Kidney (tissue), 22 donors: ENCODE measurements at places on chromosomes 3 and 15.

DNA sequence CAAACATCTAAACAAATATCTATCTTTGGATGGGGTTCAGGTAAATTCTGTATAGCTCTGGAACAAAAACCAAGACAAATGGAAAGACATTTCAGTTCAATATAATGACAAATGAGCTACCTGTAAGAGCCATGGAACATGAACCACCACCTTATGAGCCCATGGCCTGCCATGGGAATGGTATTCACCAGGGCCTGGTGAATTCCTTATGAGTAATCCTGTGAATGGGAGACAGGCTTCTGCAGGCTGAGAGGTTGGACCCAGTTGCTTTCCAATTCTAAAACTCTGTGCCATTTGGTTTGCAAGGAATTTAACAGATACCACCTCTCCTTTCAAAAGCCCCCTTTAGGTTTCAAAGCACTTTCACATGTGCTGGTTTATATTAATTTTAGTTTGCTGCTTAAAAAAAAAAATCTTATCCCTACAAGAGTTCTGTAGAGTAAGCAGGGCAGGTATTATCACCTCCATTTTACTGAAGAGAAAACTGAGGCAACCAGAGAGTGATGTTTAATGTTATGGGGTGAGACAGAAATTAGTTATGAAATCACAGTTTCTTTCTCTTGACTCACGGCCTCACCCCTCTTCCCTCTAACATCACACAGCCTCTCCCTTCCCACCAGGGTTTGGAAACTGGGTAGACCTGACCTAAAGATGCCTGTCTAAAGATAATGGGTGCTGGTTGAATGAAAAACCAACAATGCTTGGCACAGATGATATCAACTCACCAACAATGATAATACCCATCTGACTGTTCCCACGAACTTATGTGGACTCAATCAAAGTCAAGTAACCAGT, 397.6 kb upstream of the WNT5A start:
- no peak for DNase-seq

- DNase-seq: no peak
Measured at GRCh38 chr15:98003996-98004395, 43.5 kb downstream of the ARRDC4 start.

DNA sequence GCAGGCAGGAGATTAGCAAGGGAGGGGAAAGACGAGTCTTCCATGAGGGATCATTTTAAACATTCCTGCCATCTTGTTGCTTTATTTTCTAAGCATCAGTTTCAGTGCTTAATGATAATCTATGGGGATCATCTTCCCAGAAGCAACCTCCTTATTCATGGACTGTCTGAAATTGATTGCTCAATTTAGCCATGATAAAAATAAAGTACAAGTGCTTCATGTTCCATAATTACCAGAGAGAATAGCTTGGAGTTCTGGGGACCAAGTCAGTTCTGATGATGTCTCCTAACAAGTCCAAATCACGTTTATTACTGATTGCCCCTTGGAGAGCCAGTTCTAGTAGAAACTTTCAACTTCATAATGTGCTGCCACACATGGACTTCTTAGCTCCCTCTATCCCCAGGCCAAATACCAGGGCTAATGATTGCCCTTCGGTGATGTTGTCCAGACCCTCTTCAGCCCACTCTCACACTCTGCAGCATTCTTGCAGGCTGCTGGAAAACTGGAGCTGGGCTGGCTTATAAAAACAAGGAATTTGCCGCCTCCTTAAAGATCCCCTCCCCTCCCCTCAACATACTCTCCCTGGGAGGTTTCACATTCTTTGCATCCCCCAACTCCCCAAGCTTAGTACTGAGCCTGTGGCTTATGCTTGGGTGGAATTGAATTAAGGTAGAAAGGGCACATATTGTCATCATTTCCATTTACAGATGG, 222.1 kb upstream of the ADAMTS9 start:
- DNase-seq: no peak

GRCh38 chr15:58738046-58738707, 11.3 kb downstream of the ADAM10 start:
- DNase-seq: no peak

GRCh38 chr3:152436707-152437590, 168.2 kb downstream of the MBNL1 start:
- DNase-seq: no peak

GRCh38 chr3:86245360-86245759, 745.6 kb downstream of the VGLL3 start:
- no peak for DNase-seq

DNA sequence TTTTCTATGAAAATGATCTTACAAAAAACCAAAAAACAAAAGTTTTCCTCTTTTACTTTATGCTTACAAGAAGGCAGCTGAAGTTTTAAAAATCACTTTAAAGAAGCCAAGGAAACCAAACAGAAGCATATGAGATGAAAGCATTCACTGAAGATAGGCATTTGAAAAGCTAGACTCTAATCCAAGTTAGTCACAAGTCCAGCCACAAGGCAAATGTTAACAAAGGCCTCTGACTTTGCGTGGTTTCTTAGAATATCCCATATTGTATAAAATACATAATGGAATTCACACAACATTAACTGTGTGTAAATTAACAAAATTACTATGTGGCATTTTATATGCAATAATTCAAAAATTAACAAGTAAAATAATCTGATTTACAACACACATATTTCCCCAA, 17.7 kb downstream of the MRPL3 start:
- no peak for DNase-seq
